Naive thymus-derived CD4-positive, alpha-beta T cell (primary cell): ENCODE measurements at places on chromosomes 3 and 15. TPM values are rescaled to one million over a fixed set of nuclear protein-coding genes. Genes with fewer than 3 reads are reported as not detected.

The PDE12 gene
- total RNA-seq: 26.4 and 27.8 TPM in 2 replicates

The GABRG3 gene
- not detected for total RNA-seq

The CXCR6 gene
- total RNA-seq: 33.7 and 35.6 TPM in 2 replicates

The GOLGA8N gene
- total RNA-seq: 9.8 TPM

The NUSAP1 gene
- 4.9 TPM for total RNA-seq

The C15orf62 gene
- total RNA-seq: 0.80 and 1.3 TPM in 2 replicates
